ENCODE measurements at places on chromosomes 5 and 9.

DNA sequence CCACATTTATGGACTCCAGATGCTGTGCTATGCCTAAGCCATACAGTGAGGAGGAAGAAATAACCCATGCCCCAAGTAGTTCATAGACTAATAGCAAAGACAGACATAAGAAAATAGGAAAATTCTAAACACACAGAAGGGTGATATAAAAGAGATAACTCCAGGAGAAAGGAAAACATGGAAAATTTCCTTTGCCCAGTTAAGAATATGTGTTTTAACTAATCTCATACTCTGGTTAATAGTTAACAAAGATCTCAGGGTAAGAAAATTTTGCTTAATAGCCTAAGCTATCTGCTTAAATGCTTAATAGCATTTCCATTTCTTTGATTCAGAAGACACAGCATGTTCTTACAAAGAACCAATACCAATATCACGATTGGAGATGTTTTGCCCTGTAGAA lies 358.0 kb downstream of the MSX2 start:
- no peak for DNase-seq

- no peak for DNase-seq
Observed at GRCh38 chr5:57950616-57951228, 468.1 kb upstream of the ACTBL2 start.

GRCh38 chr9:134923466-134923865 lies 5.8 kb upstream of the FCN1 start:
- no peak for DNase-seq

GRCh38 chr9:136300016-136300545 lies 3.8 kb downstream of the CCDC187 start:
- no peak for DNase-seq

DNA sequence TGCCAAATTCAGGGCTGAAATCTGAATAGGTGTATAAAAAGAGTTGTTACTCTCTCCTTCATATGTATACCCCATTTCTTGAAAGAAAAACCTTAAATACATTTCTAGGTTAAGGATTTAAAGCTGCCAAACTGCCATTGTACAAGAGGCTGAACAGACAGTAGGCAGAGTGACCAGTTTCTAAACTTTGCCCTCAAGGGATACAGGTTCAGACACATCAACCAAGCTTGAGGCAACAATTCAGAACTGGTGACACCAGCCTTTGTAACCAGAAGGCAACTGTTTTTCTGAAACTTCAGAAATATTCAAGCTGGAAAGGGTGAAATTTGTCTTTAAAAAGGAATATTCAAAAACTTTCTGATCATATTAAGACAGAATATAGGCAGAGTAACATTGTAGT lies 47.5 kb downstream of the FAM114A2 start:
- no peak for DNase-seq

DNA sequence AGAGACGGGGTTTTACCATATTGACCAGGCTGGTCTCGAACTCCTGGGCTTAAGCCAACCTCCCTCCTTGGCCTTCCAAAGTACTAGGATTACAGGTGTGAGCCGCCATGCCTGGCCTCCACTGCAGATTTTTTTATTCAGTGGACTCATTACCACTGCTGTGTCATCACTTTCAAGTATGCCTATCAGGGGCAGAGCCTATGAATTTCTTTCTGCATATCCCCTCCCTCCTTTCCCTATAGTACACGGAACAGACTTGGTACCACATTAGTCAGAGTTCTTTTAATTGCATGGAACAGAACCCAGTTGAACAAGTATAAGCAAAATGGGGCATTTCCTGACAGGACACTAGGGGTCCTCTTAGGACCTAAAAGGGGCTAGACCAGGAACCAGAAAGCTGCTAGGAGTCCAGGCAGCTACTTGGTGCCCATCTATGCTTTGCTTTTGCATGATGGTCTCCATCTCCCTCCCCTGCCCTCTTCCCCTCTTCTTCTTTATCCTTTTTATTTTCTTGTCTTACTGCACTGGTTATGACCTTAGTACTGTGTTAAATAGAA lies 5.8 kb downstream of the BSPRY start:
- DNase-seq, result no peak

GRCh38 chr5:54307583-54307982 lies 2.8 kb downstream of the ARL15 start:
- no peak for DNase-seq

- DNase-seq, result no peak
Observed at GRCh38 chr9:136020206-136020605, 59.0 kb upstream of the UBAC1 start.

Measured in GM19239 (cell line).